ENCODE measurements at places on chromosomes 11 and 22.

GRCh38 chr11:70913715-70914231, 338.6 kb downstream of the SHANK2 start:
- no peak for DNase-seq

DNA sequence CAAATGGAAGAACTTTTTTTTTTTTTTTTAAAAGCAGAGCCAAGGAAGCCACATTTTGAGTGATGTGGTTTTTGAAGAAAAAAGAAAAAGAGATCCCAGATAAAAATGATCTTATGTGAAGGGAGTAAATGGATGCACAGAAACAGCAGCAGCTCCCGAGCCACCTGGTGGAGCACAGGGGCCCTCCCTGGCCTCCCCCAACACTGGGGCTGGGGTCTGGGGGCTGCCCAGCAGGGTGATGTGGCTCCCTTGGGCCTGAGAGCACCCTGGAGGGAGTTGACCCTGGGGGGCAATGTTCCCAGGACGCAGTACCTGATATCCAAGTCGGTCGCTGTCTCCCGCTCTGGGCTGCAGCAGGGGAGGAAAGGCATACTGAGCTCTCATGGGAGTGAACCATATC, 26.5 kb upstream of the KCNJ11 start:
- DNase-seq: no peak

DNA sequence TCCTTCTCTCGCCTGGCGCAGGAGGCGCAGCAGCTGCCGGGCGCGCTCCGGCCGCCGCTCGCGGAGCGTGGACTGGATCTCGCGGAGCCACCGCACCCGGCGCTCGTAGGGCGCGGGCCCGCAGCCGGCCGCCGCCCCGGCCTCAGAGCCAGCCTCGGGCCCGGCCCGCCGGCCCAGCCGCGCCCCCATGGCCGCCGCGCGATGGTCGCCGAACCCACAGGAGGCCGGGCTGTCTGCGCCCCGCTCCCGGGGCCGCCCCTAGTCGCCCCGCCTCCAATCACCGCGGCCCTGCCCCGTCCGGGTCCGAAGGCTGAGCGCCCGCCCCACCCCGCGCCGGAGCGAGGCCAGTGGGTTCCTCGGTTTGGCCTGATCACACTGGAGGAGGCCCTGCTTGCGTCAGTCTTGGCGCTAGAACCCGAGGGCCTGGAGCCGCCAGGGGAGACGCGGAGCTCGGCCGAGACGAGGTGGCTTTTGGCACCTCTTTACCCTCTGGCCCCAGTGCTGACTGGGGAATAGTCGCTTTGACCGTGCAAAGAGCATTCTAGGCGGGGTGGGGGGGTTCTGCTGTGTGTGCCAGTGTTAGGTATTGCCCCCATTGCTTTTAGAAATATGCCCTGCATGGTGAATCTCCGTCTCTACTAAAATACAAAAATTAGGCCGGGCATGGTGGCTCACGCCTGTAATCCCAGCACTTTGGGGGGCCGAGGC, at the start of gene LRRC75B:
LRRC75B (minus strand) TSS at position 223 of the 708 bp plus-strand sequence; CDS start at position 189, 34 bp downstream.
- DNase-seq: peak; percentile 80

DNA sequence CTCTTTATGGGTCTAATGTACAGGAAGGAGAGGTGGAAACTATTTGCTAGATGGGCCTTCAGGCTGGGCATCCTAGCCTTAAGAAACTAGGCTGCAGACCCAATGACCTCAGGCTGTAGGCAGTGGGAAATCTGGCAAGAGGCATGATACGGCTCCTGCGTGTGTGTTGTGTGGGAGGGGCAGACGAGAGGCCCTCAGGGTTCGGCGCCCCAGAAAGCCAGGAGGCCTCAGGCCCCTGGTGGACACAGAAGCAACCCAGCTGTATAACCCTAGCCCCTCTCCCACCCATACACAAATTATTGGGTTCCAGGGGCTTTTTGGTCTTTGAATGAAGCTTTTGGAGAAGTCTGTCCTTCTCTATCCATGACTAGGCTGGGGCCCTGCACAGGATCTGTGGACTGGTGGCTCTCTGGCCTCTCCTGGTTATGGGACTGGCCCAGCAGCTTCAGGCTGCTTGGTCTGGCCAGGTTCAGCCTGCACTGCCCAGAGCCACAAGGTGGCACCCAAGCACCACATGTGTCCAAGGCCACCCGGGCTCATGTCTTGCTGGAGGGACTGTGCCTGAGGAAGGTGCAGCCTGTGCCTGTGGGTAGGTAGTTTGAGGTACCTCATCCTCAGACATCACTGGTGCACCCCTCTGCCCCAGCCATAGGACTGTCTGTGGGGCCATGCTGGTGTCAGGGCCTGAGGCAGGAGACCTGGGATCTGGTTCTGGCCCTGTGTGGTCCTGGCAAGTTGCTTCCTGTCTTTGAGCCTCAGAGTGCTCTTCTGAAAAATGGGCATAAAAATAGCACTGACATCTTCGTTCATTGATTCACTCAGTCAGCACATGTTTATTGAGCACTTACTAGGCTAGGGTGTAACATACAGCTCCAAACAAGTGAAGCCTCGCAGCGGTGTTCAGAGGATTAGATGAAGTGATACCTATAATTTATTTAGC, 87.5 kb downstream of the RRM1 start:
- peak; percentile 73 for DNase-seq

DNA sequence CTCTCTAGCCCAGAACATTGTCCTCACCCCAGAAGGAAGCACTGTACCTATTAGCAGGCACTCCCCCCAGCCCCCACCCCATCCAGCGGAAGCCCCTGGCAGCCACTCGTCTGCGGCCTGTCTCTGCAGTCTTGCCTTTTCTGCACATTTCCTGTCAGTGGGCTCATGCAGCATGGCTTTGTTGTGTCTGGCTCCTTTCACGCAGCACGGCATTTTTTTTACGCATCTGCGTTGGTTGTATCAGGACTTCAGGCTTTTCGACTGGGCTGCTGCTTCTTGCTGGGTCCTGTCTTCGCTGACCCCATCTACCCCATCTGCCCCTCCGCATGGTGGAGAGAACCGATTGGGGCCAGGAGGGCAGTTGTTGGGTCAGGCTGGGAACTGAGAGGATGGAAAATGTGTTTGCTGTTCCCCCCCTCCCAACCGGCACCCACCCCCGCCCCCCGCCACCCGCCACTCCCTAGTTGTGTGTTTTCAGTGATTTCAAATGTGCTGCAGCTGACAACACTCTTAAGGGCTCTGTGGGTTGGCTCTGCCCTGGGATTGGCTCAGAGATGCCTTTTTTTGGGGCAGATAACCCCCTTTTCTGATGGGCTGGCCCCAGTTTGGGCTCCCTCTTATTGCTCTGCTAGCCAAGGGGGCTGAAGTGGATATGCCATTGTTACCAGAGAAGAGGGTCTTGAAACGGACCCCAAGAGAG, 110.0 kb downstream of the KIAA1671 start:
- no peak for DNase-seq

DNA sequence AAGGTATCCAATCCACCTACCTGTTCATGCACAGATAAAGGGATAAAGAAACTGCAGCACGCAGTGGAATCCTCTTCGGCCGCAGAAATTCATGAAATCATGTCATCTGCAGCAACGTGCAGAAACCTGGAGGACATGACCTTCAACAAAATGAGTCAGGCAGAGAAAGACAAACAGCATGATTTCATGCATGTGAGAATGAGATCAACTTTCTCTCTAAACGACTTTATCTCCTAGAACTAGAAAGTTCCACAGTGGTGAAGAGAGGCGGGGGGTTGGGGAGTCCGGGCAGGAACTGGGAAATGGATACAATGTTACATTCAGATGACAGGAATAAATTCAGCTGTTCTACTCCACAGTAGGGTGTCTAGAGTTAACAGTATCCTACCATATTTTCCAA, 9.9 kb downstream of the RGL4 start:
- no peak for DNase-seq

DNA sequence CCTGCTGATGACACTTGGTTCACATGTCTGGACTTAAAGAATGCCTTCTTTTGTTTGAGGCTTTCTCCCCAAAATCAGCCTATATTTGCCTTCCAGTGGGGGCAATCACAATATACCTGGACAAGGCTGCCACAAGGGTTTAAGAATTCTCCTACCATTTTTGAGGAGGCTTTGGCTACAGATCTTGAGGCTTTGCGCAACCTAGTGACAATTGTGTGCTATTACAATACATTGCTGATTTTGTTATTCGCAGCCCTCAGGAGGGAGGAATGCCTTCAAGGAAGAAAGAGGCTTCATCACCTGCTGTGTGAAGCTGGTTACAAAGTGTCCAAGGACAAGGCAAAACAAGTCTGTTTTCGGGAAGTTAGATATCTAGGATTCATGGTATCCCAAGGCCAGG, 50.8 kb upstream of the OR4C15 start:
- DNase-seq: no peak

DNA sequence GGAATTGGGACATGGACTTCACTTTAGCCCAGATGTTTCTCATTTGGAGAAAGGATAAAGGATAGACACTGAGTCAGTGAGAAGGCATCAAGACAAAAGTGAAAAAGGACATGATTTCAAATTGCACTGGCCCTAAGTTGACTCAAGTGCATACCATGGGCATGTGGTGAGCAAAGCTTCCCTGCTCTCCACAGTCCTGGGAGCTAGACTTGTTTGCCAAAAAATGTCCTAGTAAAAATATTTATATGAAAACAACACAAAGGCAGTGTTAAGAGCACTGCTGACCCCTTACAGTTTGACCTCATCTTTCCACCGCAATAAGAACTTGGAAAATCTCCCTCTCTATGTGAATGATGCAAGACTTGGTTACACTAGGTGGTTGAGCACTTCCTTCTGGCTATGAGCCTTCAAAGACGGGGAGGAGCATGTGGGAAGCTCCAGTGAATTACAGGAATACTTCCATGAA, 46.5 kb upstream of the FIBIN start:
- DNase-seq: no peak

DNA sequence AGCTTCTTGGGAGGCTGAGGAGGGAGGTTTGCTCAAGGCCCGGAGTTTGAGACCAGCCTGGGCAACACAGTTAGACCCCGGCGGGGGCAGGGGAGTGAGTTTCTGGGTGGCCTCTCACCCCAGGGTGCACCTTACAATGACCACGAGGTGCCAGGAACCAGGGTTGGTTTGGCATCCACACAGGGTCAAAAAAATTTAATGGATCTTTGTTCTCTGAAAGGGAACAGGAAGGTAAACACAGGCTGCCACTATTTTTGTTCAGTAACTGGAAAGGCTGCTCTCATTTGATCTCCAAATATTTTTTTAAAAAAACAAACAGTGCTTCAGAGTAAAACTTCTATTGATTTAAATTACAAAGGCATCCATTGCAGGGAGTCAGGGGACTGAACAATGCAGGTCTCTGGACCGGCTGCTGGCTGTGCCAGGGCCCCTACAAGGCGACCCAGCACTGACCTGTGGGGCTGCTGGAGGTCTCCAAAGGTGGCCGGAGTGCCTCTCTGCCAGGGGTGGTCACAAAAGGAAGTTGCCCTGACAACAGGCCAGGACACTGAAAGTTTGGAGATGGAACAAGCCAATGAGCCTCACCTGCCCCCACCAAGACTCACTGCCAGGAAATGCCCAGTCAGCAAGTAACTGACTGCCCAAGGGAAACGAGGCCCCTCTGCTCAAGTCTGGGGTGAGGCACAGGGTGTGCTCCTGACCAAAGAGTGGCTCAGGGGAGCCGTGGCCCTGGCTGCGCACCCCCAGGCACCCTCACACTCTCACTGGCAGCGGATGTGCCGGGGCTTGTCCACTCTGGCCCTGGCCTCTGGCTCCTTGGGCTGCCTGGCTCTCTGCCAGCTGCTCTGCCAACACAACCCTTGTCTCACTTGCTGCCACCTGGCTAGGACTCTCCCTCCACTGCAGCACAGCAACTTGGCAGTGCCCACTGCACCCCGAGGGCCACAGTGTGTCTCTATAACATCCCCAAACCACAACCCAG, 51.8 kb downstream of the ARFGAP3 start:
- DNase-seq: no peak

DNA sequence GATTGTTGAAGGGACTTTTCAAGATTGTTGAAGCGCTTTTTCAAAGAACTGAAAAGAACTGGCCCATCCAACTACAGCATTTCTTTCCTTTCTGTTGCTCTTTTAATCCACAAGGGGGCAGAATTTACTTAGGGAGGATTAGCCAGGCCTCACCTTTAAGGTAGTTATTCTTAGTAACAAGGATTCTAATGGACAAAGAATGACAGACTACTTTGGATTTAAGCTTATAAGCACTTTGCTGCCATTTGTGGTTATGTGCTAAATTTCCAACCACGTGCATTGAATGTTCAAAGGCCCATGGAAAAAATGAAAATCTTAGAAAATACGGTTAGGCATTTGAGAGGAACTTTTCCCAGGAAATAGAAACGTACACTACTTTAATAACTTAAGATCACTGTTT, 49.5 kb upstream of the HSPA8 start:
- peak; percentile 50 for DNase-seq

- DNase-seq: no peak
Observed at GRCh38 chr11:61265357-61265756, 24.4 kb downstream of the PGA5 start.

DNA sequence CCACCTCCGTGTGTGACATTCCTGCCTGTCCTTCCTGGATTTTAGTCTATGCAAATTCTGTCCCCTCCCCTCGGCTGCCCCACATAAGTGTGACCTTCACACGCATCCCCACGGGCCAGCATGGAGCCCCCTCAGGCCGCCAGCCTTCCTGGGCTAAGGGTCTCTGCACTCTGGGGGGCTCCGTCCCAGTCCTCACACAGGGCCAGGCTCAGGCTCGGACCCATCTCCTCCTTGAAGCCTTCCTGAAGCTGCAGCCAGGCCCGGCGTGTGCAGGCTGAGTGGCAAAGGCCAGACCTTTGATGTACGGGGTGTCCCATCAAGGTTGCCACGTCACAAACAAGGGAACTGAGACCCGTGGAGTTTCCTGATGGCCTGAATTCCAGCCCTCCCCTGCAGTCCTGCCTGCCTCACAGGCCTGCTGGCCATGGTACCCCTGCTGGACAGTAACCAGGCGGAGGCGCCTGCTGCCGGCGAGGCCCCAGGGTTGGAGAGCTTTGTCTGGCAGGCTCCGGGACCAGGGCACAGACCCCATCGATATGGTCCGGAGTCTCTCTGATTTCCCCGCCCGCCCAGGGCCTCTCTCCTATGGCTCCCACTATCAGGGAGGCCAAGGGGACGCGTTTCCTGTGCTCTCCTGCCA, 791.7 kb downstream of the BRD1 start:
- DNase-seq: no peak

DNA sequence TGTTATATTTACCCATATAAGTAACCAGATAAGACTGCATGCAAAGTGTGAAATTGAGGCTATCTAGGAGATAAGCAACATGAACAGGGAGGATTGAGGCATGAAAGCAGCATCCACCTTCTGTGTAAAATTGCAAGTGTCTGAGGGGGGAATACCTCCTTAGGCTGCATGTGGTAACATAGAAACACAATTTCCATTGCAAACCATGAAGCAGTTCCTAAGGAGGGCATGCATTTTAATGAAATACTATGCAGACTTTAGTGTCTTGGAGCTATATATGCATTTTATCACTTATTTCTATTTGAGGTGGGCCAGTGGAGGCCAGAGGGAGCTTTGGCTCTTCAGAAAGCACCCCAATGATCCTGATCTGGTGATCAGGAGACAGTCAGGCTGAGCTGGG, 160.2 kb downstream of the C11orf91 start:
- no peak for DNase-seq
